ENCODE measurements at places on chromosomes 6 and 20. TPM values are rescaled to one million over a fixed set of nuclear protein-coding genes. Genes with fewer than 3 reads are reported as not detected.
A peak's percentile ranks its signal among the peaks of the same experiment; 100 is the strongest.

DNA sequence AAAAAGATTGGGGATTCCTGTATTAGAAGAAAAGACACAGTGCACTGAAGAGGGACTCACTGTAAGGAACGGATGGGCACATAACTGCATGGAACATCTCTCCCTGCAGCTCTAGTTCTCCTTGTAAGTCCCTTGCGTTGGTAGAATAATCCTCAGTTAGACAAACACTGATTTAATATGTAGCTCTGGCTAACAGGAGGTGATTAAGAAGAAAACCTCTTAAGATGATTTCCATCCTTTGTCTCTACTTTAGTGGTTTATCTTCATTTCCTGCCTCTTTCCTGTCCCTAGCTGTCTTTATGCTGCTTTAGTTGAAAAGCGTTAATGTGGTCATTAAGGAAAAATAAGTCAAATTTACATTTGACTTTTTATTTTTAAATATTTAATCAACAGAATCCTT, 86.6 kb downstream of the SLC16A10 start:
- DNase-seq: no peak

GRCh38 chr20:5183731-5184474, 57.1 kb downstream of the CDS2 start:
- no peak for DNase-seq

GRCh38 chr6:19394051-19394450, 443.1 kb upstream of the ID4 start:
- DNase-seq: no peak

GRCh38 chr6:21228876-21229460, 364.6 kb upstream of the SOX4 start:
- no peak for DNase-seq

GRCh38 chr6:145483191-145483996, 251.9 kb downstream of the EPM2A start:
- DNase-seq: peak; percentile 87

- no peak for DNase-seq
These were observed 39.9 kb downstream of the KIAA1755 start for GRCh38 chr20:38220587-38221118.

- DNase-seq: no peak
These were observed 33.7 kb upstream of the GPR6 start for GRCh38 chr6:109944448-109944847.

- DNase-seq: no peak
These were observed 397.5 kb upstream of the ARID1B start for GRCh38 chr6:156379392-156380289.

DNA sequence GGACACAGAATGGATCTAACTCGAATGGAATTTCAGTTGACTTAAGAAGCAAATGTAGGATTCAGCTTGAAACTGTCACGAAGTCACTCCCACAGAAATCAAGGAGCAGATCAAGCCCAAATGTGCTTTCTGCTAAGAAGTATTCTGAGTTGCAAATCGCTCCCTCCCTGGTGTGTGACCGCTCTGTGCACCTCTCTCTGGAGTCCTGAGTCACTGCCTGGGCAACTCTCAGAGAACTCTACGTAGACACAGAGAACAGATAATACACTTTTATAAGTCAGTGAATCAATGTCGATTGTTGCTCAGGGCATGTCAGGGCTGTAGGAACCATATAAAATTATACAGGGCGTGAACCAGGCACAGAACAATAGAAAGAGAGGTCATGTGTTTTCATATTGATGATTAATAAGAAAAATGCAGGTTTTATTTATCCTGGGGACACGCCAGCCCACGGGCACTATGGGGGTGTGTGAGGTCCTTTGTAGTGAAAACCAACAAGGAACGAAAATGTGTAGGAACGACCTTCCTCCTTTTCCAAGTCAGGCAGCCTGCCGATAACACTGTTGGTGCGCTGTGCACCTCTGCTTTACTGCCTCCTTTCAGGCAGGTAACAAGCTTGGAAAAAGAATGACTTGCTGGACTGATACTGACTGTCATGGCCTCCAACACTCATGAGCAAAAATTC, 248.1 kb upstream of the FOXQ1 start:
- no peak for DNase-seq

DNA sequence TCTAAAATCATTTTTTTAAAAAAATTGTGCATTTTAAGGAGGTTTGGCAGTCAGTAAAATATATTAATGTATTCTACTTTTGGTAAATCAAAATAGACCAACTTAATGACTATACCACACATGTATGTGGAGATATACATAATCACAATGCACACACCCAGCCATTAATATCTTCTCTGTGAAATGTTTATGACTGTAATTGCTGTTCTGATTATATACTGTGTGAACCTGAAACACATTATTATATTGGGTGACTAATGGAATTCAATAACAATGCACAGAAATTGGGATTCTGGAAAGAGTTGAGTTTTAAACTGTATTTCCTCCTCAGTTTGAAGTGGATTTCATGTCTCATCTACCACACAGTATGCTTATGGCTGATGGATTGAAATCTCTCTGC, 233.6 kb downstream of the PLCB1 start:
- no peak for DNase-seq

DNA sequence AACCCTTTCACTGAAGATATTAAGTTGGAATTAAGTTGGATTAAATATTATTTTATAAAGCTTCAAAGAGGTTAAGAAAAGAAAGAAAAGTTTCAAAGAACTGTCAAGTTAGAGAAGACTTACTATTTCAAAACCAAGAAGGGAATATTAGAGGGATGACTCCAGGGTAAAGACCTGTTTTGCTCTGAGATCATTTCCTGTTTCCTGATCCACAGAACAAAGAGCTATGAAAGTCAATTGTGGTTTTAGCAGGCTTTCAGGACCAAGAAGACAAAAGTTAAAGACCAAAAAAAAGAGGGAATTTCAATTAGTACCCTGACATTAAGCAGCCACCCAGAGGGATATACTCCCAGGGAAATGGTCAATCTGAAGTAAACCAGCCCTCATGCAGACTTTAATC, 19.4 kb downstream of the ESF1 start:
- no peak for DNase-seq

DNA sequence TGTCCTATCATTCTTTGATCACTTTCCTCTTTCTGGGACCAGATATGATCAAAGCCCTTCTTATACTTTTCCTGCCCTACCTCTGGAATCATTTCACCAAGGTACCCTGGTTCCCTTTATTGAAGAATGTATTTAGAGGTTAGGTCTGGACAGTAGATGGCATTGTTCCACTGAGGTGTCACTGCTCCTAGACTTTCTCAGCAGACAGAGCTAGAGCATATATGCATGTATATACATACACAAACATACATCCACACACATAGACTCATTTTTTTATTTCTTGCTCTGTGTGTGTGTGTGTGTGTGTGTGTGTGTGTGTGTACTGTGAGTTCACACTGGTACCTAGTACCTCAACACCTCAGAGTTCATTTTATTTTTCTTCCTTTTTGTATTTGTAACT, 40.9 kb downstream of the PTPRA start:
- no peak for DNase-seq

DNA sequence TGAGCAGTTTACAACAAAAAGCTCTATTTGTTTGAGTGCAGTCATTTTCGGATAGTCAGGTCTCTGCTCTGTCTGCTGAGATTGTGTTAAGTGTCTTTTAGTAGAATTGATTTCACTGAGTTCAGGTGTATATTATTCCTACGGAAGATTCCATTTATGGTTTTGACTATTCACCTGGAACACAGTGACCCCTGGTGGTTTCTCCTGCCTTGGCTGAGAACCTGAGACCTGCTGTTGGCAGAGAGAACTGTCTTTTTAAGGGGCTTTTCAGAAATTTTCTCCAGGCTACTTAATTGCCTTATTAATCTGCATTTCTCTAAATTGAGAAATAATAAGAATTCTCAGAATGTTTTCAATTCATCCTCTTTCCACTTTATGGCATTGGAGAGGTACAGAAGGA, 508.0 kb downstream of the TBC1D32 start:
- DNase-seq: peak; percentile 22

DNA sequence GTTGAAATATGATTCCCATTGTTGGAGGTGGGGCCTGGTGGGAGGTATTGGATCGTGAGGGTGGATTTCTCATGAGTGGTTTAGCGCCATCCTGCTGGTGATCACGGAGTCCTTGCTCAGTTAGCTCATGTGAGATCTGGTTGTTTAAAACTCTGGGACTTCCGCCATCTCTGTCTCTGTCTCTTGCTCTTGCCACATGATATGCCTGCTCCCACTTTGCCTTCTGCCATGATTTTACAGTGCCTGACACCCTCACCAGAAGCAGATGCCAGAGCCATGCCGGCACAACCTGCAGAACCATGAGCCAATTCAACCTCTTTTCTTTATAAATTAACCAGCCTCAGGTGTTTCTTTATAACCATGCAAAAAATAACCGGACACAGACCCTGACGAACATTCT, 44.7 kb upstream of the ZFP64 start:
- no peak for DNase-seq

- DNase-seq: no peak
These were observed 87.6 kb downstream of the ERMARD start for GRCh38 chr6:169839029-169839481.

GRCh38 chr6:39777218-39777617, 15.0 kb upstream of the DAAM2 start:
- no peak for DNase-seq

DNA sequence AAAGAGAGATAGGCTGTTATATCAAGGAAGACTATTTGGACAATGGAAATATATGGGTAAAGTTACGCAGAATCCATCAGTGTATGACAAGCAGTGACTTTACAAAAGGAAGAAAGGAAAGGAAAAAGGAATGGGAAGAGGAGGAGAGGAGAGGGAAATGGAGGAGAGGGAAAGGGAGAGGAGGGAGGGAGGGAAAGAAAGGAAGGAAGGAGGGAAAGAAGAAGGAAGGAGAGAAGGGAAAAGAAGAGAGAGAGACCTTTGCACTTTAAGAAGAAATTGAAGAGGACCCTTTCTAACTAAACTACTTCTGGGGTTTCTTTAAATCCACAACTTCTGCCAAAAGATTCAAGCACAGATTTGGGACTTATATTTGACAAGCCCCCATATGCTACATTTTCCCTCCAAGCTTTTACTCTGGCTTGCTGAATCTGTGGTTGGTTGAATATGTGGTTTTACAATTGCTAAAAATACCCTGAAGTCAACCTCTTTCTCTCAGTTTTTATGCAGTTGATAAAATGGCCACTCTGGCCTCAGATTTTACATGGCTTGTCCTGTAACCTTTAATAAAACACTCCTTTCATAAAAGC, 120.8 kb upstream of the RAB32 start:
- no peak for DNase-seq

DNA sequence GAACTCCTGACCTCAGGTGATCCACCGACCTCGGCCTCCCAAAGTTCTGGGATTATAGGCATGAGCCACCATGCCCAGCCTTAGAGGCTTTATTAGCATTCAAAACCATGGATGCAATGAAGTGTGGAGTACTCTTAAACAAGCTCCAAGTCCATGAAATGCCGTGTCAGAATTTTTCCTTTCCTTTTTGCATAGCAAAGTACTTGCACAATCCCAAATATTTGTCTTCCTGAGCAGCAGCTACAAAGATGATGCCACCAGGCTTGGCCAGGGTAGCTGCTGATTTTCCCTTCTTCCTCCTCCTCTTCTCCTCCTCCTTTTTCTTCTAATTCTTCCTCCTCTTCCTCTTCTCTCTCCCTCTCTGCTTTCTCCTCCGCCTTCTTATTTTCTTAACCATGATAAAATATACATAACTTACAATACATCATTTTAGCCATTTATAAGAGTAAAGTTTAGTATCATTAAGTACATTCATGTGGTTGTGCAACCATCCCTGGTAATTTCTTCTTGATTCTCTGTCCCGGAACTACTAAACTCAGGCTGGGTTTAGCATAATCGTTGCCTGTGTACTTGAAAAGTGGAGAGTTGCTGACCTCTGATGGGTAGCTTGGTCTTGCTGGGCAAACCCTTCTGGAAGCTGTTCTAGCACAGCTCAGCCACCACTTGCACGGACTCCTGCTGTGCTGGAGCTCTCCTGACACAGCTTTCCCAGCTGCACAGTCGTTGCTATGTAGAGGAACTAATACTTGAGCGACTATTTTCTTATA, 20.3 kb downstream of the MUCL3 start:
- DNase-seq: no peak

- DNase-seq: no peak
These were observed 61.4 kb downstream of the GPR63 start for GRCh38 chr6:96775727-96776400.

DNA sequence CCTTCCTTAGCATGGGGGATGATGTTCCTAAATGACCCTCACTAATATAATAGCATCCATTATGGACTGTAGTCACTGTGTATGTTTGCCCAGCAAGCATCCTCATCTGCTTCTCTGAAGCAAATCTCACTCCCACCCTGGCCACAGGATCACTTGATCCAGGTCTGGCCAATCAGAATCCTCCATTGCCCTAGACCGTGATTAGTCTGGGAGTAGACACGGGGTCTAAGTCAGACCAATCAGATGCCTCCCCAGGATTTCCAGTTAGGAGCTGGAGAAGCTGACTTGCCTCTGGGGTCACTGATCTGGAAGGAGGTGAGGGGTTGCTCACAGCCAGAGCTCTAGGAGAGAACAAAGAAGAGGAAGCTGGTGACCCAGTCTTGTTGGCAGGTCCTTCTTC, 153.9 kb downstream of the DHX35 start:
- DNase-seq: no peak

GRCh38 chr6:170201361-170201760, 89.5 kb downstream of the DLL1 start:
- DNase-seq: no peak

DNA sequence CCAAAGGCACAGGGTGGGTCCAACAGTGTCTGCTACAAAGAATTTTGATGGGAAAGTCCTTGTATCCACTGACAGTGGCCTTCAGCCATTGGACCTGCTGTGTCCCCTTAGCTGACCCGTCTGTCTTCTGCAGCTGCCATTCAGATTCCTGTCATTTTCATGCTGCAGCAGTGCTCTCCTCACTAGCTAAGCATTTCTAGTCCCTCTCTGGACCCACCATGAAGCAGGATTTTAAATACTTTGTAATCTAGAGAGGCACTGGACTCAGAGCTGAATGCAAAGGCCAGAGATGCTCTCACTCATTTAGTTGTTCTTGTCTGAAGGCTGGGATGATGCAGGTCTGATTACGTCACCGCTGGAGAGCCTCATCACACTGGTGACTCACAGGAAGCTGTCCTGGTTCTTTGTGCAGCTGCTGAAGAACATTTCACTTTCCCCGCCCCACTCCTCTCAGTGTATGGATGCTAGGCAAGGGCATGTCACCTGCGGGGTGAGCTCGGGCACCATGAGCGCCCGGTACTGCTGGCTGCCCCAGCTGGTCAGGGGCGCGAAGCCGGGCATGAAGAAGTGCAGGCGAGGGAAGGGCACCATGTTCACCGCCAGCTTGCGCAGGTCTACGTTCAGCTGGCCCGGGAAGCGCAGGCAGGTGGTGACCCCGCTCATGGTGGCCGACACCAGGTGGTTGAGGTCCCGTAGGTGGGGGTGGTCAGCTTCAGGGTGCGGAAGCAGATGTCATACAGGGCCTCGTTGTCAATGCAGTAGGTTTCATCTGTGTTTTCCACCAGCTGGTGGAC, 19.4 kb upstream of the TUBB2A start:
- peak; percentile 71 for DNase-seq

Gene AGPAT1
- total RNA-seq: 88.4 TPM

Gene GPSM3
- 2.0 TPM for total RNA-seq

Gene CDH4
- total RNA-seq: not detected

Gene NTSR1
- 44.1 TPM for total RNA-seq

Gene SOBP
- total RNA-seq: 9.0 TPM

Gene CAPN11
- 1.2 TPM for total RNA-seq

All from Panc1 (cell line).